ENCODE measurements at places on chromosomes 13 and 19. TPM values are rescaled to one million over a fixed set of nuclear protein-coding genes. Genes with fewer than 3 reads are reported as not detected.
A peak's percentile ranks its signal among the peaks of the same experiment; 100 is the strongest.

ZNF578 gene
- 2.6 TPM for total RNA-seq

DNA sequence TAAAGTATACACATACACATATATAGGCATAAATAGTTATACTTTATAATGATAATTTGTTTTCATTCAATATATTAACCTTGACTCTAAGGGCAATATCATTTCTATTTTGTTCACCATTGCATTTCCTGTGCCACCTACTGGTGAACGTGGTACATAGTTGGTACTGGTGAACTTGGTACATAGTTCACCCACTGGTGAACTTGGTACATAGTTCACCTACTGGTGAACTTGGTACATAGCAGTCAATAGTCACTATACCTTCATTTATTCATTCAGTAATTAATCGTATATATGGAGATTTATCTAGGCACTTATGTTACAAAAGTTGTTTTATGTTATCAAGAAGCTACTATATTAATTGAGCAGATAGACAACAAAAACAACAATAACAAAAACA is 172.6 kb upstream of the ATXN8OS start:
- DNase-seq = no peak

DNA sequence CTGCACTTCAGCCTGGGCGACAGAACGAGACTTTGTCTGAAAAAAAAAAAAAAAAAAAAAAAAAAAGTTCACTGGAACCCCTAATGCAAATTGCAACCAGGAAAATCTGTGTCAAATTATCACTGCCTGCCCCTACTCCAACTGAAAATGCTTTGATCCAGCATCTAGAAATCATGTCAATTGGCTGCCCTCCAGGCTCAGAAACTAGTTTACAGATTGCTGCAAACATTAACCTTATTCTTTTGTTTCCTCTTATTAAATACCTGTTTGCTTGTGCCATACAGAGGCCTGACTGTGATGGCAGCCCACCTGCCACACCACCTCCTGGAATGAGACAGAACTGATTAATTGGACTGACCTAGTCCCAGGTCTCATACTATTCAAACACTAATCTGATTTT is 18.6 kb upstream of the AKT2 start:
- no peak for DNase-seq

DNA sequence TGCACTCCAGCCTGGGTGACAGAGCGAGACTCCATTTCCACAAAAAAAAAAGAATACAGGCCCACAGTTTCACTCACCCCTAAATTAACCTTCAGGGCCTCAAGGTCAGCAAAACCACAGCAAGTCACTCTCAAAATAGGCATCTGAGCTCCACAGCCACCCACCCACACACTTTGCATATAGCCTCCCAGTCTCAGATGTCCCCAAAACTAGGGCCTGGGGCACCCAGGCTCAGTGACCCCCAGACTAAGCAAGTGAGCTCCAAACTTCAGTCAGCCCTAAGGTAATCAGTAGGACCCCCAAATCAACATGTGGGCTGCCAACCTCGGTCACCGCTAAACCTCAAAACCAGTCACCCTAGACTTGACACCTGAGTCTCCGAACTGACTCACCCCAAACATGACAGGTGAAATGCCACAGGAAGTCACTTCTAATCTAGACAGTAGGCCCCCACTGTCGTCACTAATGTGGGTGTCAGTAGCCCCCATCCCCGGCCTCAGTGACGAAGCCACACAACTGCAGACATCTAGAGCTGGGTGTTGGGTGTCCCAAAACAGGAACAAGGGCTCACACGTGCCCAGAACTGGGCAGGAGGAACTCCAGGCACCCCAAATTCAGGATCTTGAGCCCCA is 13.9 kb downstream of the RABAC1 start:
- no peak for DNase-seq

GRCh38 chr13:95044452-95045205 is 256.6 kb downstream of the ABCC4 start:
- DNase-seq = no peak

DNA sequence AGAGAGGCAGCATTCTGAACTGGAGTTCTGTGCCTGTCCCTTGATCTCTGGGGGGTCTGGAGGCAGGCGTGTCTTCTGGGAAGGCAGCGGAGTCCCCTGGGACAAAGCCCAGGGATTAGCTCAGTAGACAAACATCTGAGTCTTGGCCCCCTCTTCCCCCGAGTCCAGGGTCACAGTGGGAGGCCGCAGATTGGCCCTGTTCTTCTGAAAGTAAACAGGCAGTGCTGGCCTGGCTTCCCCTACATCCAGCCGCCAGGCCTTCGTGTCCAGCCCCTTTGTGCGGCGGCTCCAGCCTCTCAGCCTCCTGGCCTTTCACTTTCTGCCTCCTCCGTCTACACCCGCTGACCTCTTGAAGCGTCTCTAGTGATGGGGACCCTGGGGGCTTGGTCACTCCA is 989 bp downstream of the NFILZ start:
- DNase-seq = no peak

GRCh38 chr13:37138169-37138568 is 32.7 kb upstream of the CSNK1A1L start:
- DNase-seq = no peak

GRCh38 chr13:98265692-98266551 is 88.9 kb upstream of the RNF113B start:
- DNase-seq = no peak

- DNase-seq = no peak
Observed at GRCh38 chr13:48476215-48476614, 56.7 kb downstream of the RCBTB2 start.

- DNase-seq = no peak
Observed at GRCh38 chr13:45784755-45785675, 66.5 kb downstream of the SIAH3 start.

SLITRK1 gene
- not detected for total RNA-seq

DNA sequence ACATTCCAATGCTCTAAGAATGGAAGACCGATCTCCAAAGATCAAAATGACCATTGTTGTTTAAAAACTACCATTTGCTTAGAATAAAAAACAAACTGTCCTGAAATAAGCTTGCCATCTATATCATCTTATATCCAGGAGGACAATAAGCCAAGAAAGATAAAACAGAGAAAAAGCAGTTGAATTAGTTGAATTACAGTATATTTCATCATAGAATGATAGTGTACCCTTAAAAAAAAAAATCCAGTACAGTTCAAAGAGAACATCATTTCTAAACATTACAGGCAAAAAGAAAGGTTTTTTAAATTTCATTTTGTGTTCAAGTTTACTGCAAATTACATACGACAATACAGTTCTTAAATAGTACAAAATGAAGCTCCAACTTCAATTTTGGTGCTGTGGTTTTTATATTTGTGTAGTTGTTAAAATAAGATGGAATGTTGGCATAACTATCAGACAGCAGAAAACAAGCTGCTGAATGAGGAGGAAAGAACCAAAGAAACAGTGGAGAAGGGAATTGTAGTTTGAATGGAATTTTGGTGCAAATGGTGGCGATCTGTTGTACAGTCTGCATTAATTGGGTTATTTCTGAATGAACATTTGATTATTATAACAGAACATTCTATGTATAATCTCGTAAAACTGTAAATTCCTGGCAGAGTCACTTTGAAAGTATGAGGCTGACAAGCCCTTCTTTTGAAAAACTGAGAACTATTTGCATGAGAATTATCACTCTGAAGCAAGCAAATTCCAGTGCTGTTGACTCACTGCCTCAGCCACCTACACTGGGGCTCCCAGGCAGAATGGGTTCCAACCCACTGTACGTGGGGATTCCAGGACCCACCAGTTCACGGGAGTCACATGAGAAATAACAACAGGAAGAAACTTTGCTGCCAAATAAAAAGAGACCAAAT is 37.7 kb downstream of the LHFPL6 start:
- DNase-seq = no peak

- DNase-seq = no peak
Observed at GRCh38 chr19:48194041-48194843, 23.8 kb downstream of the ZSWIM9 start.

DNA sequence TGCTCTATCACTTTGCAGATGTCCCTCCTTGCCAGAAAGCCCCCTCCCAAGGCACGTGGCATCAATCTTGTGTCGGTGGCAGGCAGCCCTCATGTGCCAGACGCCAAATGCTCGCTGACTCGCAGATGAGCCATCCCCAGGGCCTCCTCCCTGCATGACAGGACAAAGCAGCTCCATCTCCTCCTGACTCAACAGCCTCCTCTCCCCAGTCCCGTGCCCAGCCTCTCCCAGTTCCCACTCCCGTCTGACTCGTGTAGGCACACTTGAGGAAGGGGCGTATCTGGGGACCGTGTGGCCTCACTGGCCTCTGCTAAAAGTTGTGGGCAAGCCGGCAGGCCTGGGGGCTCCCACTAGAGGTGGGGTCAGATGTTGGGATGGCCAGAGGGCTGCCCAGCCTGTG is 133.6 kb downstream of the STK24 start:
- no peak for DNase-seq

- DNase-seq = no peak
Observed at GRCh38 chr19:52991484-52991883, 22.2 kb upstream of the ERVV-1 start.

TUBB4A gene
- total RNA-seq = 10.8 TPM

GRCh38 chr13:105773863-105774538 is 761.5 kb downstream of the EFNB2 start:
- DNase-seq = no peak

ZNF473 gene
- 3.7 TPM for total RNA-seq

DNA sequence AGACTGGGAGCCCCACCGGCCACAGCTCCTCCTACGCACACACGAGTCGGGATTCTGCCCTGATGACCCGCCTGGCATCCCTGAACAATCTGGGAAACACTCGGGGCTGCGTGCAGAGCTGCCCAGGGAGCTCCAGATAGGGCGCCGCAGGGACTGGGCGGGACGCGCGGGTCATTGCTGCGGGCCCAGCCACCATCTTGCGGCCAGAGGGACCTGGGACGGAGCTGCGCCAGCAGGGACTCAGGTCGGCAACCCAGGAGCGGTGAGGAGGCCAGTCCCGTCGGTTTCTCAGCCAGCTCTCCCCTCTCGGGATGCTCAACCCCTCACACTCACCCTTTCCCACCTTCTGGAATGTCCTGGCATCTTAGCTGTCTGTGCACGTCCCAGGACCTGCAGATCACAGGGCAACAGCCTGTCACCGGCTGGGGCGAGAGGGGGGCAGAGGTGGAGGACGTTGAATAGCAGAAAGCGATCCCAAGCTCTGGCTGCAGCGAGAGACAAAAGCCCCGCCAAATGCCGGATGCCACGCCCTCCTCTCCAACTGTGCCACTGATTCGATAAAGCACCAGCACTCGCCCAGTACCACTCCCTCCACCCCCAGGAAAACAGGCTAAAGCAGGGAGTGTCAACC is 20.4 kb upstream of the ZNF91 start:
- DNase-seq = peak; percentile 63

DNA sequence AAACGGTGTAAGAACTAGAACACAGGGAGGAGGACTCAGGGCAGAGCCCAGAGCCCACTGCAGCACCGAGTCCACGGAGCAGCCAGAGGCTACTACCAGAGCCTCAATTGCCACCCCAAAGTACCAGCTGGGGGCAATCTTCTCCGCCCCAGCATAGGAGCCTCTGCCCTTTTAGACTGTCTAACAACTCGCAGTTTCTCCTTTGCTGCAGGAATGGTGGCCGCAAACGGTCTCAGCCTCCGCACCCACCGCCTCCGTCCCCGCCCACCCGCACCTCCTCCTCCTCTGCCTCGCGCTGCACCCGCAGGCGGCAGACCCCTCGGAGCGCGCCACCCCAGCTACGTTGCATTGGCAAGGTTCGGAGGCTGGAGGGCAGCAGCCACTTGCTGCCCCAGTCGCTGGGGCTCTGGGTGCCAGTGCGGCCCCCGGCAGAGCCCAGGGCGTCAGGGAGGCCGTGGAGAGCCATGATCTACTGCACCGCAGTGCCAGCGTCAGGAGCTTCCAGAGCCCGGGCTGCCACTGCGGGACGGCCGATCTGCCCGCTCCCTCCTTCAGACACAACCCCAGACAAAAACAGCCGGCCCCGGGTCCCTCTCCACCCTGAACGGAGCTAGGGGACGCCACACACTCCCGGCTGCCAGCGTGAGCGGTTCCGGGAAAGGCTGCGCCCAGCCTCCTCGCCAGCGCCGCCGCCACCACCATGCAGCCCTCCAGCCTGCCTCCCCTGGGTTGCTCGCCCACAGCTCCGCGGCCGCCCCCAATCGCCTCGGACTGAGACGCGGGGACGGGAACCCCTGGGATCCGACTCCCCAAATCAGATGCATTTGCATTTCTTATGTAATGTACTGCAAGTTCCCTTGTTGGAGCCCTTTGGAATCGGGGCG is 1.8 kb downstream of the FGF14 start:
- peak; percentile 46 for DNase-seq

GRCh38 chr19:42942187-42942789 is 5.3 kb upstream of the PSG7 start:
- no peak for DNase-seq

CNMD gene
- not detected for total RNA-seq
